Right hindlimb (tissue), 1 donor: ENCODE measurements at places on chromosomes 3 and 15.
A peak's percentile ranks its signal among the peaks of the same experiment; 100 is the strongest.

GRCh38 chr15:99707473-99708270, 25.6 kb downstream of the LYSMD4 start:
- peak; percentile 68 for DNase-seq

DNA sequence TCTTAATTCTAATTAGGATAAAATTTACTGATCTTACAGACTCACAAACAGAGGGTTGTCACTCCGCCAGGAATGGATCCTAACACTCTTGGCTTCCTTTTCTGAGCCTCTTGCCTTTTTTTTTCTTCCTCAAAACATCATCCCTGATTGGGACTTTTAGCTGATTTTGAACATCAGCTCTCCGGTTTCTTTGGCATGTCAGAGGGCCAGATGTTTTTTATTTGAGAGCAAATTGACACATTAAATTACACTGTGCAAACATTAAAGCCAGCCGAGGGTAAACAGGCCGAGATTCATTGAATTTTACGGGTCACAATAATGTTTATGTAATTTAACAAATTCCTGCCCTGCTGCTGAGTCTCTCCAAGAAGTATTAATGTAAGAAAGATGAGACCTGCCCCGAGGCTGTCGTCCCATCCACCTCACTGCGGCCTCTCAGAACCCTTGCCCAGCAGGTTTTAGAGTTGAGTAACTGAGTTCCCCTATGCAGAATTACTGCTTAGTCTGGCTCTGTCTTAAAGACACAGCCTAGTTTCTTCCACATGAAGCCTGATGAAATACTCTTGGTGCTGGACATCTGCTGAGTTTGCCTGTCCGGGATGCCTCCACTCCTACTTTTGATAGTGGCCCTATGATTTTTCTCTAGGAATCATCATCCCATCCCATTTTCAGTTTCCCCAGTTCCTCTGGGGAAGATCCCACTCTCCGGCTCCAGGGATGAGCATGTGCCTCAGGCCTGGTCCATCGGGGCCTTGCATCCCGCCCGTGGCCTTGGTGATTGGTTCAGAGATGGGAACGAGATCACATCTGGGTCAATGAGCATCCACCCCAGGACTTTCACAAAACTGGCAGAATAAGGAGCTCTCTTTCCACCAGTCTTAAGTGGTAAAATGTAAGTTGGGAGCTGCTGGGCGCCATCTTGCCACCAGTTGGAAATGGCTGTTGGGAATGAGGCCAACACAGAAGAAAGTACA, 226.6 kb upstream of the TLE3 start:
- peak; percentile 84 for DNase-seq

DNA sequence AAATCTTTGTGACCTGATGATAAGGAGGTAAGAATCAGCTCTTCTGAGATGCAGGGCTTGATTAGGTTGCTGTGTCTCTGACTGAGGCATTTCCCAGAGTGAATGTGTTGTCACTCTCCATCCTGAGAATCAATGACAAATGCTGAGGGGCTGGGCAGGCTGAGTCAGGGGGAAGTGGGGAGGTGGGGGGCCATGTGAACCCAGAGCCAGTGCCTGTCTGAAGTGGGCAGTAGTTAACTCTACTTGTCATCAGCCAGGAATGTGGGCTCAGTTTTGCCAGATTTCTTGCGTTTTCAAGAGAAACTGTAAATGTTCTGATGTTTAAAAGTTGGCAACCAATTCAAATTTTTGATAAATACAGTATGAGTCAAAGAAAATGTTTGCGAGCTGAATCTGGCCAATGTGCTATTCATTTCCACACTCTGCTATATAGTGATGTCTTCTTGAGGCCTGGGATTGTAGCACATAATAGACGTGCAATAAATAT, 3.1 kb upstream of the BNC1 start:
- no peak for DNase-seq

DNA sequence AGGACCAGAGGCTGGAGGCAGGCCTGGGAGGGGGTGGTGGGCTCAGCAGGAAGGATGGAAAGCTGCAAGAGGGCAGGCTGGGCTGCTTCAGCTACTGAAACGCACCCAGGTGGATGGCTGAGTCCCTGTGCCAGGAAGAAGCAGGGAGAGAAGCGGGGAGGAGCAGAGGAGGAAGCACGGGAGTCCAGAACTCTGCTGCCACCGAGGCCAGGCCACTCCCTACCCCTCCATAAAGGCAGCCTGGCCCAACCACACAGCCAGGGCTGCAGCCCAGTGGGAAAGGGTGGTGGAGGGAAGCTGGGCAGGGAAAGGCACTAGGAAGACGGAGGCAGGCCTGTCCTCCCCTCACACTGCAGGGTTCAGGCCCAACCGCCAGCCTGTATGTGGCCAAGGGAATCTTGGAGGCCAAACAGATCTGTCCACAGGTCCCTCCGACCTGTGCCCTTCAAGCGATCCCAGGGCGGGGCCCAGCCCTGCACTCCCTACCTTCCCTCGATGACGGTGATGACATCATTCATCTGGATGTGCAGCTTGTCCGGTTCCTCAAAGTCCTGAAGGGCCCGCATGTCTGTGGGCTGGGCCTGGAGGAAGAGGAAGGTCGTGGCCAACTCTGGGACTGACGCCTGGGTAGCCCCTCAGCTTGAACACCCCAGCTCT, 30.5 kb downstream of the TNK2 start:
- DNase-seq, result no peak

DNA sequence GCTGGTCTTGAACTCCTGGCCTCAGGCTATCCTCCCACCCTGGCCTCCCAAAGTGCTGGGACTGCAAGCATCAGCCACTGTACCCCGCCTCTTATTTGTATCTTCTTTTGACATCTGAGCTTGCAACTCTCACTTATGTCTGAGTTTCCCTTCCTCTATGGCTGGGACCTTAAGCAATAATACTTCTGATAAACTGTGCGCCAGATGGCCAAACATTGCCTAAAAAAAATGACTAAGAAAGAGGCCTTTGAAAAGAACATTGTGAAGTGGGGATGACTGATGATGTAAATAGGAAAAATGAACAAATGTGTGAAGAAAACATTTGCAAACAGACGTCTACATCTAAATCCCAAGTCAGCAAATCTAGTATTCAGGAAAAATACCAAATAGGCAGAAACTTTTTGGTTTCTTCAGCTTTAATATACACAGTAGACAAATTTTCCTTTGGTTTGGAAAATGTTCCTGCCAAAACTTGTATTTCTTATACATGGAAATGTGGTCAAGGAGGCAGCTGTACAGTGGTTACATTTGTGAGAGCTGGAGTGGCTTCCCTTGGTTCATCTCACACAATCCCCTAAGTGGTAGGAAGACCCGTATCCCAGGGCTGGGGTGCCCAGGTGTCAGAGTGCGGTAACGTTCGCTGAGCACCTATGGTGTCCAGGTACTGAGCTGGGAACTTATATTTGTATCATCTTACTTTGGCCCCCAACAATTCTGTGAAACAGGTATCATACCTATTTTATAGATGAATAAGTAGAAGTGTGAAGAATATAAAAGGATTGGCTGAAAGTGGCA, 11.6 kb upstream of the TFRC start:
- no peak for DNase-seq

GRCh38 chr15:94230883-94231722, at the start of gene MCTP2:
Gene MCTP2, plus strand, starts transcription at chr15:94231561. Its CDS starts 66,705 bp downstream, at chr15:94298266.
- peak; percentile 71 for DNase-seq

- peak; percentile 27 for DNase-seq
Observed at GRCh38 chr3:188421836-188422540, 268.0 kb downstream of the LPP start.

DNA sequence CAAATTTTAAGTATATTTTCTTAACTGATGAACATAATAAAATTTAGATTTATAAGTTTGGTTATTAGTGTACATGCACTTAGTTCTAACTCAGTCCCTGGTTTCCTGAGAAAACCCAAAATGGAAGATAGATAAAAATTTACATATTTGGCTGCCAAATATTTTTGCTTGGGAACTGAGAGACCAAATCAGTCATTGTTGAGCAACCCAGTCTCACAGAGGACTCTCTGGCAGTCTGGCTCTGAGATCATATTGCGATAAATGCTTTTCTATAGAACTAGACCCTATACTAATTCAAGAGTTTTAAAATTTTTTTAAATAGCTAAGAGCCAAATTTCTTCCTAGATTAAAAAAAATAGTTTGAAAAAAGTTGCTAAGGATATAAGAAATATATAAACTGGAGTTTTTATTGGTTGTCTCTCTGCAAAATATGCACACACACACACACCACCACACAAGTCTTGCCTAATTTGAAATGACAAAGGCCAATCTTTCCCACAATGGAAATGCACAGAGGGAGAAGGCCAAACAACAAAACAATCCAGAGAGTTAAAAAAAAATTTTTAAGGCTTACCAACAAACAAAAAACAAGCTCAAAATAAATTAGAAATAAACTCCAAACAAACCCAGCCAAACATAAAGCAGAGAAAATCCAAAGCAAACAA, 259.5 kb downstream of the MECOM start:
- DNase-seq, result no peak

DNA sequence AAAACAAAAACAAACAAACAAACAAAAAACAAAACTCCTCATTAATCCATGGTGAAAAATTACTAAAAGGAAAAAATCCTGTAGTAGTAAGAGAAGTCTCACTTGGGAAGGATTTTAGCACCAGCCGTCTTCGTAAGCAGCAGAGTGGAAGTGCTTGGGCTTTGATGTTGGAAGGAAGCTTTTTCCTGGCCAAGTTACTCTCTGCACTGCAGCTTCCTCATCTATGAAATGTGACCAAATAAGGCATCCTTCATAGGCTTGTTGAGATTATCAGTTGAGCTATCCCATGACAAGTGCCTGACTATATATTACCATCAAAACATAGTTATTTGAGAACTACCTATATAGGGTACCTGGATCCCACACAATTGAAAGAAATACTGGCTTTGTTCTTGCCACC, 436.4 kb upstream of the ONECUT1 start:
- no peak for DNase-seq
